ENCODE measurements at places on chromosomes 16 and 17.

GRCh38 chr17:58334661-58335060 lies 6.1 kb upstream of the TSPOAP1 start:
- no peak for DNase-seq

GRCh38 chr16:48158296-48158695 lies 2.5 kb upstream of the ABCC12 start:
- DNase-seq: no peak

- DNase-seq: no peak
Observed at GRCh38 chr16:2031081-2031577, 4.4 kb downstream of the NHERF2 start.

DNA sequence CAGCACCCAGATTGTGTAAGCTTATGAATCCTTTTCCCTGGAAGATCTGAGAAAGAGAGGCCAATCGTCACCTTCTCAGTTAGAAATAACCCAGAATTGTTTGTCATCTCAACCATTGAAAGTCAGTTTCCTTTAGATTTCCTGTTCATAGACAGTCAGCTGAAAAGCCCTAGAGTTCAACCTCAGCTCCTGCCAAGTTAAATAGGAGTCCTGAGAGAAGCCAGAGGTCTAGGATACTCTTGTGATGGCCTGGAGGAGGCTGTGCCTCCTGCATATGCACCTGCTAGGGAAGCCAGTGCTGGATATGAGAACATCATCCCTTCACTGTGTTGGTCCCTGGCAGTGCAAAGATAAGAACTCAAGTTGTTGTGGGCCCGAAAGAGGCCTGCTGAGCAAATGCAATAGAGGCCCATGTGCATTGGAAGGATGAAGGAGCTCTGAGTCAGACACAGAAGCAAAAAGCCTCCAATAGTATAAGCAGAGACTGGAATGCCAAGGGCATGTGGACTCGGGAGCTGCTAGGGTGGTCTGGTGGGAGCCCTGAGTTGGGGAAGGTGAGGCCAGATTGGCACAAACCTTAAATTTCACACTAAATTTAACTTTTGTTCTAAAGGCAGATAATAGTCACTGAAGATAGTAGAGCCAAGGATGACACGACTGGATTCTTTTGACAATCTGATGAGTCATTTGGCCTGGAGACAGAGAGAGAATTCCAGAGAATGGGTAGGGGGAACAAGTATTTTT lies 520.9 kb upstream of the CDH5 start:
- no peak for DNase-seq

GRCh38 chr16:69937465-69937951 lies 13.6 kb upstream of the CLEC18A start:
- DNase-seq: no peak

DNA sequence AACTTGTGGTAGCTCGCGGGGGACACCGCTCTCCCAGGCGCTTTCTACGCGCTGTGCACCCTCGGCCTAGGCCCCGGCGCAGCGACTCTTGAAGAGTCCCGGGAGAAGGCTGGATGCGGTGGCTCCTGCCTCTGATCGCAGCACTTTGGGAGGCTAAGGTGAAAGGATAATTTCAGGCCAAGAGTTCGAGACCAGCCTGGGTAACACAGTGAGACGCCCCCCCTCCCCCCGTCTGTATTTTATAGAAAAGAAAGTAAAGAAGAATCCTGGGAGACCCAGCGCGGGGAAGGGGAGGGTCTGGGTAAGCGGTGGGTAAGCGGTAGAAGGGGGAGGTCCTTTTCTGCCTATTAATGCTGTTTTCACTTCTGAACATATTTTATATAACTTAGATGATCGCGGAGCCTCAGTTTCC lies 486 bp upstream of the PLLP start:
- no peak for DNase-seq

DNA sequence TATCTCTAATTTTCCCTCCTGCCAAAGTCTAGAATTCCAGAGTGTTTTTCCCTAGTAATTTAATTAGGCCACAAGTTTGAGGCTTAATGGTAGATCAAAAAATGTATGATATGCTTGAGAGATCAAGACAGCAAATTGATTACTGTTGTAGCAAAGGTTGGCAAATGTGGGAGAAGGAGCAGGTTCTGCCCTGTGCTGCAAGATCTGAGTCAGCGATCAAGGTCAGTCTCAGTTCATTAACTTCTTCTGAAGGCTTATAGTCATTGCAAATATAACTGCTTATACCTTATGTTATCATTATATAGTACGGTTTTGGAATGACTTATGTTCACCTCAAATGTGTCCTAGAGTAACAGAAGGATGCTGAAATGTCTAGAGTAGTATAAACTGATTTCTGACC lies 231.1 kb upstream of the TBX2 start:
- no peak for DNase-seq

DNA sequence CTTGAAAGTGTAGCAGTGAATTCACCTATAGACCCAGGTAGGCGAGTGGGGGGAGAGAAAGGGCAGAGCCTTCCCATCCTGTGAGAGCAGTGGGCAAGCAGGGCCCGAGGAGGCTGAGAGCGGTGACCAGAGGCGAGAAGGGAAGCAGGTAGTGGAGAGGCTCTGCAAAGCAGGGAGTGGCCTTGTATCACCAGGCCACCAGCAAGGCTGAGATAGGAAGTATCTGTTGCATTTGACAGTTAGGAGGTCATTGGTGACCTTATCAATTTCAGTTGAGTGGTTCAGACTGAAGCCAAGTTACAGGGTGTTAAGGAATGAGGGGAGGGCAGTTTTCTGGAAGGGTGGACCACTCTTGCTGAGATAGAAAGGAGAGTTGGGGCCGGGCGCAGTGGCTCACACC lies 10.7 kb upstream of the HSD3B7 start:
- no peak for DNase-seq

Data from activated T-helper 1 cell treated with anti-CD3 and anti-CD28 coated beads, Interleukin-2, amount 50 U/mL, for 16 hours (primary cell).